ENCODE measurements at places on chromosomes 4 and X. TPM values are rescaled to one million over a fixed set of nuclear protein-coding genes. Genes with fewer than 3 reads are reported as not detected.

DNA sequence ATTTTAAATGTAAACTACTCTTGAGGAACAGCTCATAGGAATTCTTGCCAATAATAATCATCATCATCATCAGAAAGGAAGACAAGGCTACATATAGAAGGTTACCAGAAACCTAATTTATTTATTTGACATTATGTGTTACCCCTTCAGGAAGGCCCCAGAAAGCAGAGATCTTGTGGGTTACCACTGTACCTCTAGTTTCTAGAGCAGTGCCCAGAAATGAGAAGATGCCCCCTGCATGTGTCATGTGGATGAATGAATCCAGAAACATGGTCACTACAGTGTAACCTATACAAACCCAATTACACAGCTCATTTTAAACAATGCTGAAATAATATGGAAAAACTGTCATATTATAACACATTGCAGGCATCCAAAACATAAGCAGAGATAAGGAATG, 70.4 kb downstream of the ARAP2 start:
- DNase-seq = no peak

- DNase-seq = no peak
Measured at GRCh38 chrX:129123795-129124194, 399.5 kb downstream of the SMARCA1 start.

The TRIM61 gene
- total RNA-seq = 2.8 TPM

The EDA2R gene
- 1.4 TPM for total RNA-seq
